ENCODE measurements at places on chromosomes 4 and X.
A peak's percentile ranks its signal among the peaks of the same experiment; 100 is the strongest.

DNA sequence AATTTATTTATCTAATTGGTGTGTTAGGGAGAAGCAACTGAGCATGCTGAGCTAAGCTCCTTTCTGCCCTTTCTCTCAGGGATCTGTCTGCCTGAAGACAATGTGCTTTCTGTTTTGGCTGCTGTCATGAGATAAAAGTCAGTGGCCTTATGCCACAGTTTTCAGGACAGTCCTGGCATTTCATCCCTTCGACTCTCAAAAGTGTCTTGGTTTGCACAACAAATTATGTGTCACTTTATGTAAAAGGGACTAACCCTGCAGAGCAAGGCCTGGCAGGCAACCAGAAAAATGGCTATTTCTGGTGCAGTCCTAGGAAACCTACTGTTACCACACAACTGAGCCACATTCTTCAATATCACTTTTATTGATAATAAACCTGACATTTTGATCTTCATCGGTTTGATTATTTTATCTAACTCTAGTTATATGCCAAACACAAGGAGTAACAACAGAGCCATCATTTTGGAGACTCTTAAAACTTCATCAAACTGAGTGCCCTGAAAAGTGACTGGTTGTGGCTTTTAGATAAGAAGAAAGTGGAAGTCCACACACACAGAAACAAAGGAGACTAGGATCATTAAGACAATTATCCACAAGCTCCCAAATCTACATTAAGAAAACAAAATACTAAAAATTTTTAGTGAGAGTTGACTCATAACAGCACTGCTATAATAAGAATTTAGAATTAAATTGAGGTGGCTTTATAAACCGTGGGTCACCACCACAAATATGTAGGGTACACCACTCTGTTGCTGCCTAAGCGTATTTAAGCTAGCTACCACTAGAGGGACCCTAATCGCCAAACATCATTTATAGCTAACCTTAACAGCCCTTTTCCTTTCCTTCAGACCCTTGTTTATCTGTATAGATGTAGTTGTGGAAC is 95.9 kb upstream of the PTPN13 start:
- DNase-seq, result peak; percentile 83

DNA sequence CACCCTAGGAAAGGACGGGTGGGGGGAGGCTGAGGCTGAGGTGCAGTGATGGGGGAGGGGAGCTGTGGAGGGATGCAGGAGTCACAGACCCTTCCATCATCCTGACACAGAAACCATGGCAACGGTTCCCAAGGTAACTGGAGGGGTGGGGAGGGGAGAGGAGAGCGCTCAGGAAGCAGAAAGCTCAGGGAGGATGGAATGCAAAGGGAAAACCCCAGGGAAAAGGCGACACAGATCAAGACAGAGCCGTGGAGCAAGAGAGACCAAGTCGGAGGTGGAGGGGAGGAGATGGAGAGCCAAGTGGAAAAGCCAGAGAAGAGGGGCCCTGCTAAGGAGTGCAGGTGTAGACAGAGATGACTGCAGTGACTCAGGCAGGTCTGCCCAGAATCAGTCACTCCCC is 14.5 kb downstream of the L1CAM start:
- no peak for DNase-seq

GRCh38 chr4:171846232-171846631 is 33.0 kb downstream of the GALNTL6 start:
- peak; percentile 90 for DNase-seq

- DNase-seq, result no peak
Measured at GRCh38 chrX:130937101-130937500, 34.1 kb upstream of the ENOX2 start.

DNA sequence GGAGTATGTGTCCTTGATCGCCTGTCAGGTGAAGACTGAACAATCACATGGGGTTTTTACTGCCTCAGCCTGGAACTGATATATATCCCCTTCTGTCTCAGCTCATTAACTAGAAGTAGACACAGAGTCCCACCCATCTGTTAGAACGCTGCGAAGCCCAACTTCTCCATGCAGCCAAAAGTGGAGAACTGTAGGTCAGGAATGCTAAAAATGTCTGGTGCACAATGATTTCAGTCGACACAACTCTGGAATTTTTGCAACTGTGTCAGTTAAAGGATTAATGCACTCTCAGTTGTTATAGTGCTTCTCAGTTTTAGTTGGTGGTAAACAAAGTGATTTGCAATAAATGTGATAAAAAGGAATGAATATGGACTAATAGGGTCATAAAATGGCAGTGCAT is 287.2 kb downstream of the INPP4B start:
- DNase-seq, result peak; percentile 62

DNA sequence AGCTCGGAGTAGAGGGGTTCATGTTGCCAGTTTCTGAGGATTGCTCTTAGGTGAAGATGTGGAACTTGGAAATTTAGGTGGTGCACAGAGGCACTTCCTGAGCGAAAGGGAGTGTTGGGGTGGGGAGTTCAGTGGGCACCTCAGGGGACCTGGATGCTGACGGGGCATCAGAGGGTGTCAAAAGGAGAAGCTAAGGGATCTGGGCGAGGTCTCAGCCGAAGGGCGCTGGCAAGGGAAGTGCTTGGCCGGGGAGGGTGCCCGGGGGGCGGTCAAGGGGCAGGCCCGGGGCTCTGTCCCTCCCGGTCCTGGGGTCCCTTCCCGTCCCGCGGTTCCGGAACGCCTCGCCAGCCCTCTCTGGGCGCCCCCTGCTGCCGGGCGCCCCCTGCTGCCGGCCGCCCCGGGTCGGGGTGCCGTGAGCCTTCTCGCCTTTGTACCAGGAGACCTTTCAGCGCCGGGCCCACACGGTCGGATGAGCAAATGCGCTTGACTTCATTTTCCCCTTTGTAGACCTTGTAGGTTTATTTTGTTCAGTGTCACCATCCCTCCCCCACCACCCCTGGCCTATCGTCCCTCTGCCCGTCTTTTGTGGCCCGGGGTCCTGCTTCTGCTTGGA is 3.0 kb upstream of the PHOX2B start:
- no peak for DNase-seq

GRCh38 chr4:53591372-53591892 is at the start of gene LNX1:
Gene LNX1 (minus strand): TSS chr4:53591486. CDS start chr4:53574002, 17,484 bp downstream.
- DNase-seq, result no peak

DNA sequence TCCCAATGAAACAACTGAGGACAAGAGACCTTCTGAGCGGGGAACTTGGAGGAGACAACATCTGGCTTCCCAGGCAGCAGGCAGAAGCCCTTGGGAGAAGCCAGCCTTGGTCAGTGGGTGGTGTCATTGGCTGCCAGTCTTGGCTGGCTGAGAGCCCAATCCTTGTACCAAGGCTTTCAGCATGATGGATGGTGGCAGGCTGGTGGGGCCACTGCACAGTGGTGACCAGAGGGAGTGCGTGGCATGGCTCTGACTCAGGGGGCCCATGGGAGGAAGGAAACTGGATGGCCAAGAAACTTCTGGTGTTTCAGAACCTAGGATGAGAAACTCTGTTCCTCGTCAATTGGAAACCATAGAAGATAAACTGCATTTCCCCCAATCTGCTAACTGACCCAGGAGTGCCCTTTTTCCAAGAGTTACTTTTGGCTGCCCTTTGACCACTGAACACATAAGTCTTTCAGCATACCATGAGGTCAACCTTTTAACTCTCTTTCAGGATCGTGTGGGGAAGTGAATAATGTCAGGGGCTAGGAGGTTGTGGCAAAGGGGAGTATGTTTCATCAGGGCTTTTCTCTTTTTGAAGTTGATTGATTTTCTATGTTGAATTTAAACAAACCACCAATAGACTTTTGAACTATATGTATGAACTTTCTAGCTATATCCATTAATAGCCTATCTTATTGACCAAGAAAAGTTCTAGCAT is 60.9 kb downstream of the SOWAHB start:
- DNase-seq, result no peak

GRCh38 chrX:71177327-71177726 is 32.7 kb downstream of the NLGN3 start:
- DNase-seq, result peak; percentile 9

GRCh38 chrX:57286507-57287251 is at the start of gene FAAH2:
Gene FAAH2 (plus strand): TSS chrX:57286706. CDS start chrX:57286826, 120 bp downstream.
- no peak for DNase-seq

DNA sequence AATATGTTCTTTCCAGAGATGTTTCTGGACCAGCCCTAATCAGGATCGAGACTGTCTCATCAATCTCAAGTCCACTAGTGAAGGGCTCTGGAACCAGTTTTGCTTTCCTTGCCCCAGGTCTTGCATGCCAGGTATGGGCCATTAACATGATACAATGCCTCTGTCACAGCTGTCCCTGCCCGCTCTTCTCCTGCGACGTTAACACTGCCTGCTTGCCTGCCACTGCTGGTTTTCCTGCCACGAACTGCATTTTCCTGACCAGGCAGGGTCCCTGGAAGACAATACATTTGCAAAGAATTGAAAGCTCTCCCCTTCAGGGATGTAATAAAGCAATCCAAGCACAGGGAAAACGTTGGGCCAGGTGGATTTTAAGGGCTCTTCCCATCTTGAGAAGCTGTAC is 200.3 kb downstream of the MID1 start:
- no peak for DNase-seq

DNA sequence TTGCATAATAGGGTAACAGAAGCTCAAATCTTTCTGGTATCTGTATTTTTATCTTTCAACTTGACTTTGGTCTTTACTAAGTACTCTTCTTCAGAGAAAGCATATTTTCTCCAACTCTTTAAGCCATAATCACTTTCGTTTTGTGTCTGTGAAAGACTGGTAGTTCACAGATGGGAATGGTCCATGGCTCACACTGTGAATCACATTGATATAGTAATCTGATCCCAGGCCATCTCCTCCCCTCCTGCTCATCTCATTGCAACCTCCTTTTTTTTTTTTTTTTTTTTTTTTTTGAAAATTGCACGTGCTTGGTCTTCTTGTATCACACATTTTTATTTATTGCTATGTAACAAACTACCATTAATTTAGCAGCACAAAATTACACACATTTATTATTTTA is 694.5 kb upstream of the SLIT2 start:
- DNase-seq, result peak; percentile 7

GRCh38 chr4:21641696-21642095 is 306.9 kb downstream of the KCNIP4 start:
- DNase-seq, result no peak
